Activated CD8-positive, alpha-beta T cell treated with anti-CD3 and anti-CD28 coated beads, Interleukin-2, amount 10 ng/mL, durations not matched to agents 7 days and 5 days (primary cell): ENCODE measurements at places on chromosomes 4 and X. TPM values are rescaled to one million over a fixed set of nuclear protein-coding genes. Genes with fewer than 3 reads are reported as not detected.

TMEM154 gene
- total RNA-seq, result 22.2 TPM

HELT gene
- not detected for total RNA-seq

USP51 gene
- total RNA-seq, result 1.2 TPM

H2BW2 gene
- total RNA-seq, result not detected
